ENCODE measurements at places on chromosomes 11 and 22. TPM values are rescaled to one million over a fixed set of nuclear protein-coding genes. Genes with fewer than 3 reads are reported as not detected.

Gene KDM4D
- total RNA-seq = 0.32 TPM

Gene CPT1B
- 9.4 TPM for total RNA-seq

Gene IL10RA
- not detected for total RNA-seq

Gene OR4C5
- not detected for total RNA-seq

Gene APOA5
- not detected for total RNA-seq

Gene PDE2A
- total RNA-seq = 2.1 TPM

Gene OR4C16
- not detected for total RNA-seq

Gene CARD18
- not detected for total RNA-seq

Gene PEX26
- total RNA-seq = 12.3 TPM

Gene C11orf42
- total RNA-seq = not detected

Gene CDC42BPG
- total RNA-seq = 1.0 TPM

Gene ROBO3
- 2.6 TPM for total RNA-seq

Gene HORMAD2
- not detected for total RNA-seq

Gene SLC7A4
- not detected for total RNA-seq

Gene KRTAP5-9
- not detected for total RNA-seq

Gene KRTAP5-5
- total RNA-seq = not detected

Gene ARFIP2
- 56.6 TPM for total RNA-seq

Gene RIC3
- total RNA-seq = 1.9 TPM

Gene DMC1
- 4.8 TPM for total RNA-seq

Gene SHISAL1
- total RNA-seq = 2.7 TPM

Gene NFAM1
- total RNA-seq = not detected

Gene CELSR1
- 32.8 TPM for total RNA-seq

Gene WBP2NL
- not detected for total RNA-seq

Gene FOLR2
- not detected for total RNA-seq

Gene LIF
- total RNA-seq = 34.2 TPM

Gene KCNK4
- total RNA-seq = not detected

Gene NPAS4
- not detected for total RNA-seq

Gene GUCY1A2
- 0.05 TPM for total RNA-seq

Gene MPZL2
- total RNA-seq = 0.06 TPM

Gene TRIM49B
- total RNA-seq = not detected

Gene SHANK3
- total RNA-seq = 4.2 TPM

Gene TRMT112
- total RNA-seq = 400 TPM

Gene ATXN10
- total RNA-seq = 98.8 TPM

Gene PIWIL4
- 0.12 TPM for total RNA-seq

Gene DLG2
- 0.27 TPM for total RNA-seq

Gene PRAME
- total RNA-seq = 89.7 TPM

Gene AKIP1
- total RNA-seq = 37.1 TPM

Gene MUC6
- not detected for total RNA-seq

Gene TSPAN32
- not detected for total RNA-seq
